ENCODE measurements at places on chromosomes 7 and 10.

DNA sequence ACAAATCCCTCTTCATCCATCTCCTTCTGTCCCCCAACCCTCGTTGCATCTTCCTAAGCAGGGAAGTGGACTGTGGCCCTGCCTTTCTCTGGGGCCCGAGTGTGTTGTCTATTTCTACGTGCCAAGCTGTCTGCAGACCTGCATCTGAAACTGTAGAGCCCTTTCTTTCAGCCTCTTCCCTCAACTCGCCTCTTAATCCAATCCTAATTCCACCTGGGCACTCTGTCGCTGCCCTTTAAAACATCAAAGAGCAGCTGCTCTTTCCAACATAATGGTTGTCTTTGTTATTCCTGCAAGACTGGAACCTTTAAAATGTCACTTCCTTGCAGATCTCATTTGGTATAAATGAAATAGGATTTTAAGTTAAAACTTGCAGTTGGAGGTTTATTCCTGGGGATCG is 21.5 kb upstream of the ADAM12 start:
- no peak for DNase-seq

DNA sequence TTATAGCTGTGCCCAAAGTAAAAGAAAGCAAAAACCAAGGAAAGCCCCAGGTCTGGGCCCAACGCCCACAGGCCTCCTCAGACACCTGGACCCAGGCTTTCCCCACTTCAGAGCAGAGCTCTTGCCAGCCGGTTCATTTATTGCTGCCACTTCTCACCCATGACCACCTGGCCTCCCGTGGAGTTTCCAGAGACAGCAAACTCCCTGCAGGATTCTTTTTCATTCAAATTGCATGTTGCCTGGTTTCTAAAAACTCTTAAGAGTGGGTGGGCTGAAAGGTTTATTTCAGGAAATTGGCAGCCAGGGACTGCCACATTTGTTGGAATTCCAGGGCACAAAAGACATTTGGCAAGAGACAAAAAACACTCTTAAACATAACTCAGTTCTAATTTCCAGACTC is 4.7 kb downstream of the VOPP1 start:
- no peak for DNase-seq

DNA sequence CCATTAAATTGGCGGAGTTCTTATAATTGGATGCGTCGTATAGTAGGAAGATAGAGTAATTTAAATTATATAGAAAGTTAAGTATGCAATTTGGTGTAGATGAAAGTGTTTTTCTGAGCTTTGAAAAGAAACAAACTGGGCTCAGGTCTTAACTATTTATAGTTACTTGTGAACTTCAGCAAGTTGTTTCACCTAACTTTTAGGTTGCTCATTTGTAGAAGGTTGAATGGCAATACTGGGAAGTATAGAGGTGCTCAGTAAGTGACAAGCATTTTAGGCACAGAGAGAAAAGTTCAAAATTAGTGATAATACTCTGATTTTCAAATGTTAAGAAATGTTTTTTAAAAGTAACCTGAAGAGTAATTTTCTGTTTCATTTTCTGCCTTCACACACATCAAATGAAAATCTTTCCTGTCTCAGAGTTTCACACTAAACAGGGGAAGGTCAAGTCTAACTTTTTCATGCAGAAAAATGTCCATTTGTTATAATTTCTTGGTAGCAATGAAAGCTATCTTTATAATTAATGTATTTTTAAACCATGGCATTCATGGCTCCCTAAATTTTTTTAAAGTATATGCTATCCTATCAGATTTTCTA is 146.5 kb downstream of the PHF14 start:
- no peak for DNase-seq

GRCh38 chr10:58996063-58996462 is 180.4 kb upstream of the PHYHIPL start:
- no peak for DNase-seq

DNA sequence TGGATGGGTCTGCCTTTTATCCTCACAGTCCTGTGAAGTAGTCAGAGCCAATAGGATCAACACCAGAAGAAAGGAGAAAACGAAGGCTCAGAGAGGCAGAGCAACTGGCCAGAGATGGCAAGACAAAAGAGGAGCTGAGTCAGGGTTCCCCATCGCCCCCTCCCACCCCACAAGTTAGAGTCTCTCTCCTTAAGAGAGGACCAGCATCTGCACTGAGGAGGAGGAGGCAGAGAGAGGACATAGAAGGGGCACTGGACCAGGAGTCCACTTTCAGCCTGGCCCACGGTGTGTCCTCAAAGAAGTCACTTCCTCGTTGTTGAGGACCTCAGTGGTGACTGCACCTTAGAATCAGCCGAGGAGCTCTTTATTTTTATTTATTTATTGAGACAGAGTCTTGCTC is 11.6 kb downstream of the SPOCK2 start:
- DNase-seq, result no peak

- no peak for DNase-seq
Measured at GRCh38 chr10:42992957-42993390, 83.9 kb upstream of the RET start.

- no peak for DNase-seq
Measured at GRCh38 chr10:14086596-14086995, 244.1 kb downstream of the FRMD4A start.

- DNase-seq, result no peak
Measured at GRCh38 chr7:36490419-36490830, 100.8 kb downstream of the ANLN start.

GRCh38 chr10:43396928-43397624 is 11.9 kb downstream of the HNRNPF start:
- DNase-seq, result peak; percentile 78

DNA sequence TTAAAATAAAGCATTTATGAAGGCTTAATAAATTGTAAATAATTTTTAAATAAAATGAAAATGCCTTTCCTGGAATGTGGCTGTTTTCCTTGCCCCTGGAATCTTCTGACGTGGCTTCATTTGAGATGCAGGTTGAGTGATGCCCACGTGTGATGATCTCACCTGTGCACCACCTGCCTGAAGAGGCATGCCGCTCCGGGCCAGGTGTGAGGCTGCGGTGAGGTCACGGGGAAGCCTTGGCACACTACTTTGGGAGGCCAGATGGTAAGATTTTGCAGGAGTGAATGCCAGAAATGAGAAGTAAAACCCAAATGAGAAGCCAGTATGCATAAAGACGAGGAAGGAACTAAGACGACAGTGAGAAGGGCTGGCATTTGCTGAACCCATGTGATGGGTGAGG is 36.2 kb downstream of the GOT1 start:
- DNase-seq, result no peak

DNA sequence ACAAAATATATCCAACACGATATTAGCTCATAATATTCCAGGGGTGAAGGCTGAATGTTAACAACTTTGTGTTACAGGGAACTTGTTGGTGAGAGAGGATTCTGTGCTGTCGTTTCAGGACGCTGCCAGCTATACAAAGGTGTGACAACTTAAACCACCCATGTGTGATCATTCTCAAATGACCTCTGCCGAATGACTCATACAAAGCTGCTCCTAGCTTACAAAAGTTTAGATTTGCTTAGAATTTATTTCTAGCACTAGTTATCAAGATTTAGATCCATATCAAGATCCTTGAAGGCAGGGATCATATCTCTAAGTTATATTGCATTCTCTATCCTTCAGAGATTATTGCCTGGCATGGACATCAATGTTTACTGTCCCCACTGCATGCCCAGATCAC is 65.3 kb downstream of the COBL start:
- DNase-seq, result no peak

GRCh38 chr10:48444861-48445841 is 138.7 kb downstream of the MAPK8 start:
- no peak for DNase-seq

DNA sequence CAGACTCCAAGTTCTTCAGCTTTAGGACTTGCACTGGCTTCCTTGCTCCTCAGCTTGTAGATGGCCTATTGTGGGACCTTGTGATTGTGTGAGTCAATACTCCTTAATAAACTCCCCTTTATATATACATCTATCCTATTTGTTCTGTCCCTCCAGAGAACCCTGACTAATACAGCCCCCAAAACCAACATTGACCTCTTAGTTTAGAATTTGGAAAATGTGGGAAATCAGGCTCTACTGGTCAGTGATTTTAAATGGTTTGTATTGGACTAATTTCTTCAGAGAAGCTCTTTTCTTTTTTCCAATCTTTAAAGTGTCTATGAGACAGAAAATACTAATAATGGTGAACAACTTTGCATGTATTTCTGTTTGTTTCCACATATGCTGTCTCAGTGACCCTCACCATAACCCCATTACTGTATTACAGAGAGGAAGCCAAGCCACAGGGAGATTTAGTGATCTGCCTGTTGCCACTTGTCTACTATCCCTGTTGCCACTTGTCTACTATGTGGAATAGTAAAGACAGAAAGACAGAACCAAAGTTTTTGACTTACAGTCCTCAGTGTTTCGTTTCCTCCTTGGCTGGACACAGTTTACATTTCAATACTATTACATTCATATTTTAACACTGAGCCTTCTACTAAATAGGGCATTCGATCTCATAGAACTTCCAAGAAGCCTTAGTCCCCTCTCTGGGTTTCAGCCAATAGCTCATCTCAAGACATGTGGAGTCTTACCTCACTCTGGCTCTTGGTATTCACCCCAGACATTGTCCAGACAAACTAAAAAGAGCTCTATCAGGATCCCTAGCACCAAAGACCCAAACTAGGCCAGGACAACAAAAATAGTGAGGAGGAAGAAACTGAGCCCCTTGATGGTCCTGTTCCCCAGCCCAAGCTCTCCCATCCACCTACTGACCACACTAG is 121.0 kb downstream of the AKR1D1 start:
- no peak for DNase-seq

DNA sequence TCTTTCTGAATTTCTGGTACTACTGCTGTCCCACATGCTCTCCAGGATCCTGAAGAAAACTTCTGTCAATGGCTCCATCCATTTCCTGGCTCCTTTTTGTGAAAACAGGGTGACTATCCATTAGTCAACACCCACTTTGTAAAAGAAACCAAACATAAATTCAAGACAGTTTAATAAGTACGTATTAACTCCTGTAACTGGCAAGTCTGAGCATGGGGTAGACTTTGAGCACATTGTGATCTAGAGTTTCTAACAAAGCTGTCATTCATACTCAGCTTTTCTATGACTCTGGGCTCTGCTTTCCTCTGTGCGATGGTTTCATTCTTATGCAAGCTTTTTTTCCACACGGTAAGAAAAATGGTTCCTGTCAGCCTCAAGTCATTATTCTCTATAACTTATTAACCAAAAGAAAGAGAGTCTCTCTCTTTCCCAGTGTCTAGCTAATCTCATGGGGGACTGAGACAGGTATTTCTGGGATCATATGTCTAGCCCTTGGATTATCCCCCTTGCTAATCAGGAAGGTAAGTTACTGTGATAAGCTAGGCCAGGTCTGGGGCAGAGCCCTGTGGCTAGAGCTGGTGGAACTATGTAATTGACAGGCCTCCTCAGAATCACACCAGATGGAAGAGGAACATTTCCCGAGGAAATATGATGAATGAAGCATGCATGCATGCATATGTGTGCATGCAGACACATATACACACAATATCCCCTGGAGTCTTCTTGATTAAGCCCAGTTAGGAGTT is 98.5 kb downstream of the GNAI1 start:
- no peak for DNase-seq
